ENCODE measurements at places on chromosomes 11 and 22. TPM values are rescaled to one million over a fixed set of nuclear protein-coding genes. Genes with fewer than 3 reads are reported as not detected.

Gene TSPAN32
- total RNA-seq = 23.1 TPM

Gene TRIM51
- not detected for total RNA-seq

Gene FOLH1
- not detected for total RNA-seq

Gene KRTAP5-10
- total RNA-seq = not detected

Gene GUCY1A2
- not detected for total RNA-seq

Gene GPR137
- 49.4 TPM for total RNA-seq

Gene POU2AF2
- total RNA-seq = not detected

Gene MRGPRX4
- not detected for total RNA-seq

Gene INTS4
- 55.5 TPM for total RNA-seq

Gene SPON1
- total RNA-seq = 0.85 TPM

Gene XNDC1N
- total RNA-seq = 15.1 TPM

Gene CCDC34
- 7.8 TPM for total RNA-seq

Gene SHANK3
- not detected for total RNA-seq

Gene LRRC56
- 1.4 TPM for total RNA-seq

Gene DUSP8
- total RNA-seq = 1.3 TPM

Gene TMX2
- 76.5 TPM for total RNA-seq

Gene OR51I2
- total RNA-seq = not detected

Gene NCAM1
- 1.2 TPM for total RNA-seq

Gene SYCE3
- not detected for total RNA-seq

Gene MAP6
- total RNA-seq = 8.4 TPM

Gene MFNG
- 207 TPM for total RNA-seq

Gene NRXN2
- 1.3 TPM for total RNA-seq

Gene GLYAT
- not detected for total RNA-seq

Data from T-helper 1 cell treated with Interleukin-12 subunit alpha and Interleukin-12 subunit beta and Interleukin-4 antibody, amounts not matched to agents 30 ng/mL and 1 ng/mL, for 36 hours (primary cell).